Activated CD4-positive, alpha-beta T cell treated with anti-CD3 and anti-CD28 coated beads, Interleukin-2, amount 10 ng/mL, durations not matched to agents 24 days and 14 days (primary cell): ENCODE measurements at places on chromosomes 3 and 15. TPM values are rescaled to one million over a fixed set of nuclear protein-coding genes. Genes with fewer than 3 reads are reported as not detected.

ZNF717 gene
- 10.3 and 10.8 TPM in 2 replicates for total RNA-seq

CACNA1D gene
- 0.62 and 0.77 TPM in 2 replicates for total RNA-seq

LSAMP gene
- not detected in 2 replicates for total RNA-seq

APOD gene
- 1.8 and 2.6 TPM in 2 replicates for total RNA-seq

CLSTN2 gene
- total RNA-seq, result not detected in 2 replicates

ATP2B2 gene
- total RNA-seq, result 0.31 TPM in 1 of 2 replicates, not detected in the other

SHC4 gene
- total RNA-seq, result 20.4 and 21.2 TPM in 2 replicates

ISY1 gene
- total RNA-seq, result 73.8 and 83.7 TPM in 2 replicates

HTR3E gene
- total RNA-seq, result not detected in 2 replicates

IL16 gene
- total RNA-seq, result 93.2 and 97.2 TPM in 2 replicates

FGF7 gene
- total RNA-seq, result not detected in 2 replicates

CYP1A1 gene
- total RNA-seq, result 0.31 and 0.42 TPM in 2 replicates

MESP2 gene
- total RNA-seq, result 0.24 TPM in 1 of 2 replicates, not detected in the other

CYP11A1 gene
- not detected in 2 replicates for total RNA-seq

SCG5 gene
- total RNA-seq, result 1.5 and 2.2 TPM in 2 replicates

CCR3 gene
- total RNA-seq, result not detected in 2 replicates

MST1R gene
- 1.0 and 1.5 TPM in 2 replicates for total RNA-seq

SIAH2 gene
- 130 and 133 TPM in 2 replicates for total RNA-seq

DNAH1 gene
- 9.9 and 10.6 TPM in 2 replicates for total RNA-seq

C3orf22 gene
- total RNA-seq, result not detected in 2 replicates

C3orf49 gene
- total RNA-seq, result not detected in 2 replicates

POPDC2 gene
- total RNA-seq, result 0.63 and 0.66 TPM in 2 replicates

CSPG4 gene
- total RNA-seq, result not detected in 2 replicates

MON1A gene
- 15.1 and 16.3 TPM in 2 replicates for total RNA-seq

JMJD7 gene
- total RNA-seq, result 18.3 and 20.1 TPM in 2 replicates

MUC20 gene
- total RNA-seq, result 2.9 and 3.7 TPM in 2 replicates

CXCR6 gene
- 15.2 TPM in 2 replicates for total RNA-seq

FAM3D gene
- not detected in 2 replicates for total RNA-seq

TGM5 gene
- 0.07 TPM in 1 of 2 replicates, not detected in the other for total RNA-seq

ZNF80 gene
- total RNA-seq, result 0.19 and 0.21 TPM in 2 replicates

IQCF5 gene
- not detected in 2 replicates for total RNA-seq

HTR3C gene
- not detected in 2 replicates for total RNA-seq

TTLL13 gene
- 0.44 and 1.4 TPM in 2 replicates for total RNA-seq

CCR5 gene
- 1.7 and 2.3 TPM in 2 replicates for total RNA-seq

GPR62 gene
- total RNA-seq, result not detected in 2 replicates

CLDN1 gene
- total RNA-seq, result 0.33 and 0.52 TPM in 2 replicates

SLC12A1 gene
- not detected in 2 replicates for total RNA-seq

HESX1 gene
- 0.24 and 0.63 TPM in 2 replicates for total RNA-seq

BMF gene
- 8.4 and 9.1 TPM in 2 replicates for total RNA-seq

SERPINI2 gene
- total RNA-seq, result not detected in 2 replicates

AADAC gene
- not detected in 2 replicates for total RNA-seq

CFAP92 gene
- 0.17 TPM in 1 of 2 replicates, not detected in the other for total RNA-seq

ZNF639 gene
- total RNA-seq, result 36.7 and 38.1 TPM in 2 replicates

RASGRP1 gene
- total RNA-seq, result 94.4 and 94.7 TPM in 2 replicates

CSK gene
- total RNA-seq, result 332 and 340 TPM in 2 replicates

CTXN2 gene
- total RNA-seq, result 0.07 TPM in 1 of 2 replicates, not detected in the other

TRIM71 gene
- total RNA-seq, result 0.05 and 0.07 TPM in 2 replicates
